Activated CD4-positive, alpha-beta memory T cell treated with anti-CD3 and anti-CD28 coated beads, Interleukin-2, amount 10 ng/mL, durations not matched to agents 7 days and 5 days (primary cell): ENCODE measurements at places on chromosomes 7 and 10. TPM values are rescaled to one million over a fixed set of nuclear protein-coding genes. Genes with fewer than 3 reads are reported as not detected.

GRCh38 chr10:112526139-112526538 lies 79.1 kb downstream of the VTI1A start:
- no peak for DNase-seq
- H3K4me1 ChIP-seq: peaks cover 29% of the 10 kb centered on the region
- no peaks in the 10 kb centered on the region for H3K27me3 ChIP-seq
- no peak overlapping the region for H3K27ac ChIP-seq
- no peak overlapping the region for H3K4me3 ChIP-seq

GRCh38 chr7:127751490-127752448 lies 99.8 kb downstream of the SND1 start:
- H3K27me3 ChIP-seq: no peaks in the 10 kb centered on the region
- DNase-seq: no peak
- H3K4me1 ChIP-seq: peaks cover 6% of the 10 kb centered on the region
- no peak overlapping the region for H3K4me3 ChIP-seq
- H3K27ac ChIP-seq: no peak overlapping the region
- H3K36me3 ChIP-seq: peaks cover 33% of the 10 kb centered on the region

The IGFBP1 gene
- total RNA-seq: not detected

GRCh38 chr7:154950960-154951359 lies 52.0 kb downstream of the PAXIP1 start:
- H3K4me3 ChIP-seq: no peak overlapping the region
- H3K27me3 ChIP-seq: no peaks in the 10 kb centered on the region
- no peak overlapping the region for H3K27ac ChIP-seq
- H3K36me3 ChIP-seq: peaks cover 58% of the 10 kb centered on the region
- DNase-seq: no peak

- H3K27me3 ChIP-seq: no peaks in the 10 kb centered on the region
- H3K4me3 ChIP-seq: no peak overlapping the region
- no peak overlapping the region for H3K27ac ChIP-seq
These were observed 41.6 kb downstream of the RBM28 start for GRCh38 chr7:128302139-128302538.

The LRRD1 gene
- not detected for total RNA-seq
